ENCODE measurements at places on chromosomes 11 and 22. TPM values are rescaled to one million over a fixed set of nuclear protein-coding genes. Genes with fewer than 3 reads are reported as not detected.

Gene OR52I2
- polyA plus RNA-seq, result not detected

Gene LIPT2
- polyA plus RNA-seq, result 2.2 TPM

Gene TMPRSS6
- not detected for polyA plus RNA-seq

Gene KREMEN1
- 5.1 TPM for polyA plus RNA-seq

DNA sequence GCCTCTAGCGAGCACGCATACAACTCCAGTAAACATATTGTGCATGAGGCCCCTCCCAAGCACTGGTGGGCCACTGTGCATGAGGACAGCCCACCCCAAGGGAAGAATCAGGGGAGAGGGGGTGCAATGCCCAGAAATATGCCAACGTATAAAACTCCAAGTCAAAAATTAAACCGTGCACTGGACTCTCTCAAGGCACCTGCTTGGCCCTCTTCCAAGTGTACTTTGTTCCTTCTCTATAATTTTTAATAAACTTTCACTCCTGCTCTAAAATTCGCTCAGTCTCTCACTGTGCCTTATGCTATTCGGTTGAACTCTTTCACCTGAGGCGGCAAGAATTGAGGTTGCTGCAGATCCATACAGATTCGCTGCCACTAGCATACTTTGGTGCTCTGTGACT lies 465.3 kb upstream of the TENM4 start:
- DNase-seq, result no peak

- no peak for DNase-seq
Observed at GRCh38 chr11:9138133-9138453, 46.7 kb upstream of the SCUBE2 start.

- DNase-seq, result no peak
Observed at GRCh38 chr22:27775758-27776649, 25.6 kb downstream of the MN1 start.

DNA sequence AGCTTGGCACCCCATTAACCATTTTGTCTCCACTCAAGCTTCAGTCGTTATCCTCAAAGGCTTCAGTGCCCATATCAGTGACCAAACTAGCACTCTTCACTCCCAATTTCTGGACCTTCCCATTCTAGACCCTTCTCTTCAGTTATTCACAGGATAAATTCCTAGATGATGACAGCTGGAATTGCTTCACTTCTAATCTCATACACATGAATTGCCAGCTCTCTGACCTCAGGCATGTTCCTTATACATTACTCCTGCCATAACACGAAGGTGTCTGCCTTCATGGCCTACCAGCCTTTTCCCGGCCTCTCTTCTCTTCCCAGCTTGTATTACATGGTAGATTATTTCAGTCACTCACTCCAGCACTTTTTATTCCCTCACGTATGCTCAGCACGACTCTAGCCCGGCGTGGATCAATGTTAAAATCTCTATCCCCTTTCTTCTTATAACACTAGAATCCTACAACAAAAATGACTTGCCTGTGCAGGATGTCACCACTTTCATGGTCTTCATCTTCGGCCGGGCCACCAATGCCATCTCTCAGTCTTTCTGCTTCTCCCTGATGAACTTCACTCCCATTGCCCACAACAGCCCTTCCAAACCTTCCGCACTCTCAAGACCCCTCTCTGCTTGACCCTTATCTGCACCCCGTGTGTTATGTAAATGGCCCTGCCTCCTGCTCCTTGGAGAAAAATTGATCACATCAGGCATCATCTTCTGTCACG lies 36.9 kb downstream of the EIF3F start:
- DNase-seq, result peak; percentile 54

DNA sequence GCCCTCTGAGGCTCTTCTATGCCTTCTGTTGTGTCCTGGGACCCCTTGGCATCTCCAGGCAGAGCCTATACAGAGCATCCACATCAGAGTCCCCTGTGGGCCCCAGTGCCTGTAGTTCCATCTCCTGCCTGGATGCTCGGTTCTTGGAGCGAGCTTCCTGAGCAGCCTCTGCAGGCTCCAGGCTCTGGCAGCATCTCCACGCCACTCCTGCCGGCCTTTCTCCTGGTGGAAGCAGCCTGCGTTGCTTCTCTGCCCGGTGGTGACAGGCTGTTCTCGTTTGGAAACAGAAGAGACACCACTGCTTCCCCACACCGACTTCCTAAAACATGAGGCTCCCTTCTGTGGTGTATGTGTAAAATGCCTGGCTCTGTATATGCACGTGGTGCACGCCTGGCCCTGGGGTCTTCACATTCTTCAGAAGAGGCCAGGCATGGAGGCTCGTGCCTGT lies 52.8 kb downstream of the BCR start:
- peak; percentile 25 for DNase-seq

- DNase-seq, result no peak
Observed at GRCh38 chr22:48838846-48839730, 988.6 kb downstream of the BRD1 start.

- no peak for DNase-seq
Observed at GRCh38 chr11:128165572-128165971, 421.8 kb downstream of the ETS1 start.

- DNase-seq, result no peak
Observed at GRCh38 chr22:44668190-44668885, 33.7 kb upstream of the PRR5 start.

- DNase-seq, result no peak
Observed at GRCh38 chr22:41951898-41952474, at the start of gene SMIM45. Gene SMIM45, plus strand, starts transcription at chr22:41952150.

GRCh38 chr11:75626889-75627529 lies 41.8 kb downstream of the MAP6 start:
- DNase-seq, result no peak

- peak; percentile 3 for DNase-seq
Observed at GRCh38 chr11:9020916-9021315, 17.1 kb upstream of the NRIP3 start.

DNA sequence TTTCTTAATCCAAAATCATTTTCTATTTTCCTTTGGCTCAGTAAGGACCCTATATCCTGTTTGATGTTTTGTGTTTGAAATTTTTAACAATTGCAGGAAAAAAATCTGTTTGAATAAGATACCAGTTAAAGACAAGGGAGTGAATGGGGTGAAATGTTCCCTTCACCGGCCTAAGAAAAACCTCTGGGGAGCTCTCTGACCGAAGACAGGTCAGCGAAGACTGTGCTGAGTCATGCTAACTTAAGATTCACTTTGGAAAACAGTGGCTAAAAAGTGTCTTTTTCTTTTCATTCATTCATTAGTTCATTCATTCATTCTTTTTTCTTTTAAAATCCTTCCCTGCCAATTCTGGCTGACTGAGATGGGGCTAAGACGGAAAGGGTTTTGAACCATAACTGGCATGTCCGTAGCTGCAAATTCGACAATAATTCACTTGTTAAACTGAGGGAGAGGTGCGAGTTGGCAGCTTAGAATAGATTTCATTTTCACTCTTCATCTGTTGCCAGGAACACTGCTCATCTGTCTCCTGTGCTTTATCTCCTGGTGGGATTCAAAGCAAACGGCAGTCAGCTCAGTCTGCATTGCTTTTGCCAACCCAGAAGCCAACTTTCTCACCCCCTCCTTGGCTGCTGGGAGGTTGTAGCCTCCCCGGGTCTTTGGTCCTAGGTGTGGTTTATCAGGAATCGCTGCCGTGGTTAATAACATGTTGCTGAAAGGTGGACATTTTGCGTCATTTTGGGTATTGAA lies 434.0 kb upstream of the LARGE1 start:
- no peak for DNase-seq

- DNase-seq, result no peak
Observed at GRCh38 chr11:50037251-50037650, 4.6 kb downstream of the OR4C45 start.

GRCh38 chr11:65589444-65590239 lies 6.0 kb downstream of the KCNK7 start:
- no peak for DNase-seq

- DNase-seq, result peak; percentile 81
Observed at GRCh38 chr11:100930185-100930778, 199.3 kb downstream of the PGR start.

GRCh38 chr22:36196254-36197064 lies 5.2 kb downstream of the APOL4 start:
- DNase-seq, result peak; percentile 29

DNA sequence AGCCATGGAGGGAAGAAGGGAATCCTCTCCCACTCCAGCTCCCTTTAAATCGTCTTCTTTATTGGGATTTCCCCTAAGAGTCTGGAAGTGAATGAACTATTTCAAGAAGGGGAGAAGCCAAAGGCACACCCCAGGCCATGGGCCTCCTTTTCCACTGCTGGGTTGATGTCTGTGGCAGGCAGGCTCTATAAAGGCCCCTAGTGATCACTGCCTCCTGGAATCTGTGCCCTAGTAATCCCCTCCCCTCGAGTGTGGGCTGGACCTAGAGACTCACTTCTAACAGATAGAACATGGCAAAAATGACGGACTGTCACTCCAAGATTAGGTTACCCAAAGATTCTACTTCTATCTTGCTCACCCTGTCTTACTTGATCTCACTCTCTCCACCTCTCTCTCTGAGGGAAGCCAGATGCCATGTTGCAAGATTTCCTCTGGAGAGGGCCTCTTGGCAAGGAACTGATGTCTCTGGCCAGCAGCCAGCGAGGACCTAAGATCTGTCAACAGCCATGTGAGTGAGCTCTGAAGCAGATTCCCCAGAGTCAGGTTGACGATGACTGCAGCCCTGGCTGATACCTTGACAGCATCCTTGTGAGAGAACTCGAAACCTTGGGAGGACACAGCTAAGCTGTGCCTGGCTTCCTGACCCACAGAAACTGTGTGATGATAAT lies 444.8 kb downstream of the SOX6 start:
- DNase-seq, result peak; percentile 74
